ENCODE measurements at places on chromosomes 2 and 18.

DNA sequence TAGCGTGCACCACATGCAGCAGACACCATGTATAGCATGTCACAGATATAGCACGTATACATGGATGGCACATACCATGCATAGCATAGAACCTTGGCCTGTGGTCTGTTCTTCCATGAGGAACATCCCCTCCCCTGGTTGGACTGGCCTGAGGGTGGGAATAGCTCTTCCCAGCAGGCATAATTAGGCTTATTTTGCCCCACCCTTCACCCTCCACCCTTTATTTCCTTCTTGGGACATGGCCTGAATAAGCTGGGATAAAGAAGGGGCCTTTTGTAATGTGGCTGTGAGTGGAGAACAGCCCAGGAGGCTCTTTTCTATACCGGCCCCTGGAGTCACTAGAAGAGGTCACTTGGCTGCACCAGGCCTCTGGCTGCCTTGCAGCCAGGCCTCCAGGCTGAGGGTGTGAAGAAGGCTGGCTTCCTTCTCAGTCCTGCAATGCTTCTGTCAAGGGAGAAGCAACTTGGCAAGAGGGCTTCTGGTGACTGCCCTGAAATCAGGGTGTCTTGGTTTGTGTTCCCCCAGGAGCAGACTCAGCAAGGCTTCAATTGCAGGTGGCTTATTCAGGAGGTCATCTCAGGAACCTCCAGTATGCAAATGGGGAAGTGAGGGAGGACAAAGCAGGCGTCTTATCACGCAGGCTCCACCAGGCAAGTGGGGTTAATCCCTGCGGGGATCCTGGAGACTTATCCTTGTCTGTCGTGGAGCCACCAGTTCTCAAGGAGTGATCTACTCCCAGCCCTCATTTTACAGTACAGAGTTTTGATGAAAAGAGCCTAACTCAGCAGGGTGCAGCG is 68.2 kb downstream of the HS6ST1 start:
- no peak for DNase-seq

GRCh38 chr2:181420259-181421130 is 36.7 kb upstream of the ITGA4 start:
- no peak for DNase-seq

DNA sequence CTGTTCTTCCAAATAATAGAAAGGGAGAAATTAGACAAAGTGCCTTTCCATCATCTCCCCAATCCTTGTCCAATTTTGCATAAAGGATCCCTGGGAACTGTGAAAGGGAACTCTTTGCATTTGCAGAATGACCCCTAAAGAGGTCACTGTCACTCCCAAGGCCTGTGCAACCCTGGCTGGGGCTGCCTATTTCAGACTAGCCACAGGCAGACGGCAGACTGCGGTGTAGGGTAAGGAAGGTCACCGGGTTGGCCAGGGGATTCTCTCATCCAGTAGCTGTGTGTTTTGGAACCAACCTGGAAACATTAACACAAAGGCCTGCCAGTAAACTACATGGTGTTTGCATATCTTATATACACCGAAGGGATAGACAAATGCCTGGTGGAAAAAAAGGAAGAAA is 818.7 kb downstream of the BCL11A start:
- no peak for DNase-seq

DNA sequence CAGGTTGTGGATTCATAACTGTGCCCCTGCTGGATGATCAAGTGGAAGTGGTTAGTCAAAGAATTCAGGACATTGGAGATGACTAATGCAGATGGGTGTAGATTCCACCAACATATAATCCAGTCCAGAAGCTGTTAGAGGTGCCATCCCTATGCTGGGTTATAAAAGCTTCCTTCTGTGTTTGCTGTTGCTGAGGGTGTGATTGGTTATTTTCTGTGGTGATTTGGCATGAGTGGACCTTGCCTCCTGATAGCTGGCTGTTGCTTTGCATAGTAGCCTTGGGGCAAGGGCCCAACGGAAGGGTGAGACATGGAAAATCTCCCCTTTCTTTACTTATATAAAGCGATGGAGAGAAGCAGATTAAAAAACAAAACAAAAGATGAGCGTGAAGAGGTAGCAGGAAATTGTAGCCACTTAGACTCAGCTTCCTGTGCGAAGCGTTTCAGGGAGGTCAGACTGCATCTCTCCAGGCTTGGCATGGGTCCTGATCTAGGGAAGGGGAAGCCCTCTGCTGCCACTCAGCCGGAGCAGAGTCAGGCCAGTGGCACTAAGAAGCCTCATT is 190.4 kb downstream of the FMNL2 start:
- DNase-seq: no peak

- DNase-seq: no peak
Observed at GRCh38 chr2:29394311-29394980, 279.2 kb downstream of the CLIP4 start.

DNA sequence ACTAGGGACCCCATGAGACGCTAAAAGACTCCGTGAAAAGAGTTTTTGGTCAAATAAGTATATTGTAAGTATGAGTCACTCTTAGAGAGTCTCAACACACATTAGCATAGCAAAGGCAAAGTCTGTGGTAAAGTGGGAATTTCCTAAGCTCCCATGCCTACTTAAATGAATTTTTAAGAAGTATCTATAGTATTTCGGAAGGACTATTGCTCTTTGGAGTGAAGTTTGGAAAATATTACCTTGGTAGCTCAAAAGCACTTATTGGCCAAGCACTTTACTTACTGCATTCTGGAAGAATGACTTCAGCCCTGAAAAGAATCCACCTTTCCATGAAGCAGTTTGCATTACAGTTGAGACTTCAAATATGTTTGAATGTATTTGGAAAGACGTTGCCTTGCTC is 57.1 kb downstream of the CAVIN2 start:
- no peak for DNase-seq

GRCh38 chr2:239405071-239405470 is 4.3 kb upstream of the HDAC4 start:
- no peak for DNase-seq

DNA sequence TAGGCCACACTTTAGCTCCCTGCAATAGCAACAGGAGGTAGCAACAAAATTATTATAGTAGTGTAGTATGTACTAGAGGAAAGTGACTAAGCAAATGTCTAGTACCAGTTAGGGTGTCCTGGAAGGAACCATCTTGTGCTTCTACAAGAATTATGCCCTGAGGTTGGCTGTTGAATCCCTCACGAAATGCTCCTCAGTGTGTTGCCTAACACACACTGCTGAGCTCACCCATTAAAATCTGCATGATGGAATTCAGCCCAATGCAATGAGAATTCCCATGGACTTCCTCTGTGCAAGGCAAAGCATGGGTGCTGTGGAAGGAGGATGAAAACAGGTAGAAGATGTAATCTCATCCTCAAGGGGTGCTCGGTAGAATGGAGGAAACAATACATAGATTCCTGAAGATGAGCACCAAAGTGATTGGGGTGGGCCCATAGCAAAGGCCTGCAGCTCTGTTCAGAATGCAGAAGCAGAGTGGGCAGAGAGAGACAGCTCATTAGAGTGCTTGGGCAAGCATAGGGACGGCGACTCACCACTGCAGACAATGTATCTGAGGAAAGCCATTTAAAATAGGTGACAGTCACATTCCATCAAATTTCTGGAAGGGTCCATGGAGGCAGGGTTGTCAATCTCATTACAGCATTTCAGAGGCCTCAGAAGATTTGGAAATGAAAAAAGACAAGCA is 1.2 kb upstream of the UGT1A7 start:
- no peak for DNase-seq

DNA sequence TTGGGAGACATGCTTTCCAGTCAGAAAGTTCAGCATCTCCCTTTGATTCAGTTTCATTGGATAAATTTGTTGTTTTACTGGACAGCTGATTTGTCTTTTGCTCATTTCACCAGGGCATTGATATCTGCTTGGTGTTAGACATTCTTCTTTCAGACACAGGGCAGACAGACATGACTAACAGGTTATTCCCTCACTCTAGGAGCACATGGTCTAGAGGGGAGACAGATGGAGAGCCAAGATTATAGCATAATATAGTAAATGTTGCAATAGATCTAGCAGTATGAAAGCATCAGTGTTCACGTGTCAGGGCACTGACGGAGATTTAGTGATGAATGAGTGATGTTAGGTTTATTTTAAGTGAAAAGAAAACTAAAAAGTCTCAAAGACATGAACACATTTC is 187.0 kb upstream of the CYRIA start:
- DNase-seq: no peak

- DNase-seq: no peak
Observed at GRCh38 chr2:112201696-112202430, 53.0 kb downstream of the ZC3H8 start.

GRCh38 chr2:100291152-100291970 is 30.9 kb downstream of the LONRF2 start:
- DNase-seq: no peak

DNA sequence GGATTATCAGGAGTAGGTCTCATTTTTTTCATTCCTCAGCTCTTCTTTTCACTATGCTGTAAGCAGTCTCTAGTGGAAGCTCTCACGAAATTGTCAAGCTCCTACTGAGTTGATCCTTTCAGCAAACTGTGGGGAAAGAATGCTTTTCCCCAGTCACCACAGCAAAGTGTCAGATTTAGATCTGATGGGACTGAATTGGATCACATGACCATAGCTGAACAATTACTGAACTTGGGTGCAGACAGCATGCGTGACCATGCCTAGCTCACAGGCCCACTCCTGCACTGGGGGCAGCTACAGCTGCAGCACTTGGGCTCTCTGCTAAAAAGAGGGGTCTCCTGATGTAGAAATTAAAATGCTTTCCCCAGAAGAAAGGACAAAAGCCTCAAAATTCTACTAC is 3.1 kb downstream of the ARHGAP15 start:
- no peak for DNase-seq

DNA sequence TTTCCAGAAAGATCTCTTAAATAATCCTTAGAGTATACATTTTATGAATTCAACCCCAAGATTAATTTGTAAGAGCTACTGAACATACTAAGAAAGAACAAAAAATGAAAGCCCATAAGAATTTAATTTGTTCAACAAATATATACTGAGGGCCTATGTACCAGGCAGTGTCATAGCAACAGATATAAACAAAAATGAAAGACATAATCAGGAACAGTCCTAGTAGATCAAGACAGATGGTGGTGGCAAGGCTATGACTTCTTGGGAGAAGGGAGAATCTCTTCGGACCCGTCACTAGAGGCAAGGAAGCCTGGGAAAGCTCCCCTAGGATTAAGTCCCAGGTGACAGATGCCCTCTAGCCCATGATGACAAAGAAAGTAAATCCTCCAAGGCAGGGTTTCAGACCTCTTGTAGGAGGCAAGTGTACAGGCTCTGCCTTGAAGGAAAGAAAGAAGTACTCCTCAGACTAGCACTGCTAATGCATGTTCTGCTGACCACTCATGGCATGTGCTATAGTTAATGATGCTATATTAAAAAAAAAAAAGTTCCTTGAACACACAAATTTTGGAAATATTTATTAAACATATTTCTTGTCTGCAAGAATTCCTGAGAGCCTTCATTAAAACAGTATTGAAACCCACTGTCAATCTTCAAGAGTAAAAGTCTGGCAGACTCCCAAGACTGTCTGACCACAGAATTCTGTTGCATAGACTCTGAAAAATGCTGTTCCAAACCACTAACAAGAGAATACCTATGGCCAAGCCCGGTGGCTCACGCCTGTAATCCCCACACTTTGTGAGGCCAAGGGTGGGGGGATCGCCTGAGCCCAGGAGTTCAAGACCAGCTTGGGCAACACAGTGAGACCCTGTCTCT is 31.5 kb downstream of the NOL10 start:
- DNase-seq: no peak

DNA sequence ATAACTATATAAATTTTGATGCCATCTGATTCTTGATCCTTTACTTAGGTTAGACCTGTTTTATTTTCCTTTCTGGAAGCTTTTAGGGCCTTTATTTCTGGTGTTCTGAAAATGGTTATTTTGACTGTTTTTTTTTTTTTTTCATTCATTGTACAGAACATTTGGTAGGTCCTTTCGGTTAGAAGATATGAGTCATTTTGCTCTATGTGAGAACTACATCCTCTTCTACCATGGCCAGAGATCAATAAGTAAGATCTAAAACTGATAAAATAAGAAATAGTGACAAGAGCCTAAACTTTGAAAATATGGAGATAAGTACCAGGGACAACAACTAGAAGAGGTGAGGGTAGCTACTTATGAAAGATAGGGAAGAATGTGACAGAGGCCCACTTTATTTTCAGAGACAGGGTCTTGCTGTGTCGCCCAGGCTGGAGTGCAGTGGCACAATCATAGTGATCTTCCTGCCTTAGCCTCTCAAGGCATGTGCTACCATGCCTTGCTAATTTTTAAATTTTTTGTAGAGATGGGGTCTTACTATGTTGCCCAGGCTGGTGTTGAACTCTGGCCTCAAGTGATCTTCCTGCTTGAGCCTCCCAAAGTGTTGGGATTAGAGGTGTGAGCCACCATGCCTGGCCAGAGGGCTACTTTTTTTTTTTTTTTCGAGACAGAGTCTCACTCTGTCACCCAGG is 66.5 kb downstream of the EIF2AK3 start:
- DNase-seq: no peak

DNA sequence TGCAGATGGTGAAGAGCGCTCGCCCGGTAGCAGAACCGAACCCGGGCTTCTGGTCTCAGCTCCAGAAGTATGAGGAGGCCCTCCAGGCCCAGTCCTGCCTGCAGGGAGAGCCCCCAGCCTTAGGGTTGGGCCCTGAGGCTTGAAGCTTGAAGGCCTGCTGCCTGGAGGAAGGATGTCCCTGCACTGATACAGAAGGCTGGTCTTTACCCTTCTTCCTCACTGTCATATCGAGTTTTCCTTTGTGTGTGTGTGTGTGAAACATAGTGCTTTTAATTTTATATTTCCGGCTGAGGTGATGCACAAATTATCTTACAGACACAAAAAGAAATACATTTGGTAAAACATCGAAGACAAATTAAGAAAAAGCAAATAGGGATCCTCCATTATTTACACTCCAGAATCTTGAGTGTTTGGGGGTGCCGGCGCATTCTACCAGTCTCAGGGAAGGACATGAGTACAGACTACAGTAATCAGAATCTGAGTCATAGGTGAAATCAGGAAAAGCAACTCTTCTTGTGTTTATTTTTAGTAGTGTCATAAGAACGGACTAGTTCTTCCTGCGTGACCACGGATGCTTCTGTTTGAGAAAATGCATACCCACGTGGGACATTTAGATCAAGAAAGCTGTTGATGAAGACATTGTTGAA is 1.3 kb downstream of the DUSP28 start:
- no peak for DNase-seq

DNA sequence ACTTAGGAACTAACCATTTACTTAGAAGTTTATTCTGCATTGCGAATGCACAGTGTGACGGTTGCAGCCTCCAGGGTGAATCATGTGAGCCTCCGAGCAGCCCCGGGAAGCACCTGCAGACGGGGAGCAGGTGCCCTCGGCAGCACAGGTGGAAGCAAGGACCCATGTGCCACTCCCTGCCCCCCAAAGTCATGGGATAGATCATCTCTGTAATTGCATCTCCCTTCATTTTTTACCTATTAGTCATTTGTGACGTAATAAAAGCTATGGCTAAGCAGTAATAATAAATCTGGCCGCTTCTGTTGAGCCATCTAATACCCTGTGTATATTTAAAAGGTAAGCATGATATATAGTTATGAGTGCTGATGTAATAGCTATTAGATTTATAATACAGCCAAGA is 97.2 kb downstream of the PTGR3 start:
- DNase-seq: no peak
